ENCODE measurements at places on chromosomes 1 and 21. TPM values are rescaled to one million over a fixed set of nuclear protein-coding genes. Genes with fewer than 3 reads are reported as not detected.

DNA sequence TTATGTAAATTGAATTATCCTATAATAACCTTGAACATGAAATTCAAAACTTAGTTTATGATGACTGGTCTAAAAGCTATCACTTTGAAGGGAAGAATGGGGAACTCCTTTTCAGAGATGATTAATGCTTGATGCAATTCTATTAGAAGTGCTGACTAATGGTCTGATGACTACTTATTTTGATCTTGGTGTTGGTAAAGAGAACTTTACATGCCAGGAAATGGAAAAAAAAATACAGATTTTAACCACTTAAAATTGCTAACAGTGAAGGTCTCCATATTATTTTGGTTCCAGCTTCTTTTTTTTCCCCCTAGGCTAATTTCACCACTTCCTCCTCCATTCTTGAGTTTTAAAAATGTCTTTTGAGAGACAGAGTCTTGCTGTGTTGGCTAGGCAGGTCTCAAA, 22.9 kb downstream of the S1PR1 start:
- DNase-seq, result no peak

SFT2D2 gene
- total RNA-seq, result 65.6 TPM

- DNase-seq, result no peak
Observed at GRCh38 chr21:35585155-35585554, 475.2 kb downstream of the SETD4 start.

IGSF5 gene
- not detected for total RNA-seq

DNA sequence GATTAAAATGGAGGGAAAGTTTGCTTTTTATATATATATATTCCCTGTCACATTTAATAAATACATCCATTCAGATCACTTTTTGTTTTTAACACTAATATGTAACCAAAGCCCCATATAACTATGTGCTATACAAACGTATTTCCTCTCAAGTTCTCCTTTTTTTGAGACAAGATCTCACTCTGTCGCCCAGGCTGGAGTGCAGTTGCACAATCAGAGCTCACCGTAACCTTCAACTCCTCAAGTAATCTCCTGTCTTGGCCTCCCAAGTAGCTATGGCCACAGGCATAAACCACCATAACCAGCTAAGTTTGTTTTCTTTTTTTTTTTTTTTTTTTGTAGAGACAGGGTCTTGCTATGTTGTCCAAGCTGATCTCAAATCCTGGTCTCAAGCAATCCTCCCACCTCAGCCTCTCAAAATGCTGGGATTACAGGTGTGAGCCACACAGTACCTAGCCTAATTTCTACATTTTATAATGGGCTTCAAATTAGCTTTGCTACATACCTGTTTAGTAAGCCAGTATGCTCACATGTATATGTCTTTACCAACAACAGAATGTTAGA, 120.0 kb downstream of the TGFBR3 start:
- no peak for DNase-seq

GRCh38 chr1:44624268-44624901, 49.9 kb downstream of the TMEM53 start:
- no peak for DNase-seq

DNA sequence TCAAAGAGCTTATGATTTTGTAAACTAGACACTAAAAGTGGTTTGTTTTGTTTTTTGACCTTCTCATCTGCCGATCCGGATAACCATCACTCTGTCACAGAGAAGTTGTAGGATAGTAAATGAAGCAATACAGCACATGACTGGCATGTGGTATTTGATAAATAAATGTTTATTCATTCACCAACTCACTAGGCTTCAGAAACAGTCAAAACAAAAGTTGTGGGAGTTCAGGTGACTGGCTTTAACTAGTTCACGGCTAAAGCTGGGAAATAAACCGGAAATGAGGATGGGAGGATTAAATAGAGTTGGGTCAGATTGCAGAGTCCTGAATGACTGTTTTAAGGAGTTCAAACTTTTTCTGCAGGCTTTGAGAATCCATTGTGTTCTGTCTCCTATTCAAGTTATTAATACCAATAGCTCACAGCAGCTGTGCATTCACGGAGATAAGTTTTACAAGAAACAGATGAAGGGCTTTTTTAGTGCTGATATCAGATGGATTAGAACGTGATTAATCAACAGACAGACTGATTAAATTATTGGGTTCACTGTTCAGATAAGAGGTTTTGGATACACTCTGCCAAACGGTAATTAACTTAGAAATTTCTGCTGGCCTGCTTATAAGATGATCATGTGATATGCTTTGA, 463.3 kb downstream of the DPYD start:
- DNase-seq, result no peak

CELA3B gene
- not detected for total RNA-seq

MYBPH gene
- not detected for total RNA-seq
